ENCODE measurements at places on chromosomes 1 and 21.

GRCh38 chr1:201504799-201505502 is 2.0 kb downstream of the CSRP1 start:
- no peak for DNase-seq

DNA sequence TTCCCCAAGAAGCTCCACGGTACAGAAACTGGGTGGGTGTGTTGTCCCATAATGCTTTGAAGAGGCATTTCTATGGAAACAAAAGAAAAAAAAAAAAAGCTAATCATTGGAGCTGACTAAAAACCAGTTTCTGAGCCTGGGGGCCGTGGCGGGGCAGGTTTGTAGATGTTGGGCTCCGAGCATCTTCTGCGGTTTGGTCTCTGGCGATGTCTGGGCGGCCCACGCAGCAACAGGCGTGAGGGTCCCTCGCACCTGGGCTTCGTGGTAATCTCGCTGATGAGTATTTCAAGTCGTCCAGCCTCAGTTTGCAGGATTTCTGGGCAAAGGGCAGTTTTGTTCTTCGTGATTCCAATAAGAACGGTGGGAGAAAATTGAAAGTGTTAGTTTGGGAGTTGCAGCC is 6.8 kb downstream of the TP73 start:
- DNase-seq, result no peak

- DNase-seq, result no peak
Measured at GRCh38 chr1:41580520-41581172, 96.2 kb upstream of the EDN2 start.

DNA sequence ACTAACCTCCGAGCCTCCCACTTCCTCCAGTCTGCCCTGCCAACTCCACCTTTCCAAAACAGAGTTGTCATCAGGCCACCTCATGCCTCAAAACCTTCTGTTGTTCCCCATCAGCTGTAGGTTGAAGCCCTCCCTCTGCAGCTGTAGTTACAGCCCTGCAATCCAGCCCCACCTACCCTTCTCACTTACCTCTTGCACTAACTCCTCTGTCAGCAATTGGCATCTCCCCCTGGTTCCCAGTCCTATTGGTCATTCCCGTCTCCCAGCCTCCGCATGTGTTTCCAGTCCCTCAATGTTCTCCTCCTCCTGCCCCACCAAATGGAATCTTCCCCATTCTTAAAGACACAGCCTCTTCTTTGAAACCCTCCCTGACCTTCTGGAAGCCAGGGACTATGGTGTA is 100.1 kb upstream of the GCLM start:
- no peak for DNase-seq

- DNase-seq, result no peak
Measured at GRCh38 chr1:165632491-165632890, 1.5 kb downstream of the MGST3 start.

Data from activated naive CD4-positive, alpha-beta T cell (primary cell).